Prostate gland (tissue), 2 donors: ENCODE measurements at places on chromosomes 13 and 19. TPM values are rescaled to one million over a fixed set of nuclear protein-coding genes. Genes with fewer than 3 reads are reported as not detected.

ZNF492 gene
- total RNA-seq, result 0.97 TPM

XPO4 gene
- total RNA-seq, result 13.3 TPM

C1QTNF9 gene
- not detected for total RNA-seq

TUBA3C gene
- not detected for total RNA-seq

PSG3 gene
- not detected for total RNA-seq

FRY gene
- total RNA-seq, result 16.4 TPM

KLK12 gene
- 0.73 TPM for total RNA-seq

SELENOW gene
- total RNA-seq, result 565 TPM

PRTN3 gene
- total RNA-seq, result 2.6 TPM

ACOD1 gene
- not detected for total RNA-seq

LILRA2 gene
- 1.6 TPM for total RNA-seq

ASF1B gene
- total RNA-seq, result 19.7 TPM

AKAP11 gene
- total RNA-seq, result 36.1 TPM

ZNF726 gene
- 3.1 TPM for total RNA-seq

SBK2 gene
- not detected for total RNA-seq

ZNF546 gene
- total RNA-seq, result 4.6 TPM

LHFPL6 gene
- 40.0 TPM for total RNA-seq

DNA sequence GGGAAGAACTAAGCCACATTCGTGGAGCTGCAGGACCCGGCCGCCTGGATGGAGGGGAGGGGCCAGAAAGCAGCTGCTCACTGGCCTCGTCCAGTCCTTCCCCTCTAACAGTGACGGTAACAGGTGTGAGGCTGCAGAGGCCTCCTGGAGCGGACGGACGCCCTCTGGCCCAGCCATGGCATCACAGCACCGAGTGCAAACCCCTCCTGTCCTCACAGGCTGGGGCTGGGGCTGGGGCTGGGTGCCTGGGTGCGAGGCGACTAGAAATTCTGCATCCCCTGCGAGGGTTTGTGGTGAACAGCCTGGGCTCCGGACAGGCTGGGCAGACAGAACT lies 3.6 kb downstream of the MICOS13 start:
- no peak for DNase-seq

GRCh38 chr13:23408026-23408425 lies 25.5 kb downstream of the SACS start:
- no peak for DNase-seq

DNA sequence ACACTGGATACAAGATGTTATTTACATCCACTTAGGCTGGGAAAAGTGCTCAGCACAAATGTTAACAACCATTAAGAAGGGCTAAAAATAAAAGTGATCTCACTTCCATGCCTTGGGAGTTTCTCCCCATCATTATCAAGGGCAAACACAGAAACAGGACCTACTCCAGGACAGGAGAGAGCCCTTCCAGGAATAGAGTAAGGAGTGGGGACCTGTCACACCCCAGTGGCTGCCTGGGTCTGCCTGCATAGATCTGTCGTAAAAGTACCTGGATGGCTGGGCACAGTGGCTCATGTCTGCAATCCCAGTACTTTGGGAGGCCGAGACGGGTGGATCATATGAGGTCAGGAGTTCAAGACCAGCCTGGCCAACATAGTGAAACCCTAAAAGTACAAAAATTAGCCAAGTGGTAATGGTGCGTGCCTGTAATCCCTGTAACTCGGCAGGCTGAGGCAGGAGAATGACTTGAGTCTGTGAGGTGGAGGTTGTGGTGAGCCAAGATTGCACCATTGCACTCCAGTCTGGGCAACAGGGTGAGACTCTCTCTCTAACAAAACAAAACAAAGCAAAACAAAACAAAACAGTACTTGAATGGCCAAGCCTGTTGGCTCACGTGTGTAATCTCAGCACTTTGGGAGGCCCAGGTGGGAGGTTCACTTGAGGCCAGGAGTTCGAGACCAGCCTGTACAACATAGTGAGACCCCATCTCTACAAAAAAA lies 5.6 kb downstream of the ATP8A2 start:
- DNase-seq, result no peak

- DNase-seq, result no peak
Measured at GRCh38 chr13:84352946-84353345, 470.7 kb upstream of the SLITRK1 start.

- no peak for DNase-seq
Measured at GRCh38 chr13:106246242-106246641, 289.2 kb downstream of the EFNB2 start.

GRCh38 chr13:78972561-78972960 lies 313.6 kb upstream of the OBI1 start:
- no peak for DNase-seq

GRCh38 chr13:28321756-28322155 lies 173.2 kb downstream of the FLT1 start:
- DNase-seq, result no peak

GRCh38 chr13:112810608-112811007 lies 120.8 kb downstream of the ATP11A start:
- DNase-seq, result no peak

GRCh38 chr13:27432611-27433210 lies 8.3 kb downstream of the GTF3A start:
- DNase-seq, result no peak

DNA sequence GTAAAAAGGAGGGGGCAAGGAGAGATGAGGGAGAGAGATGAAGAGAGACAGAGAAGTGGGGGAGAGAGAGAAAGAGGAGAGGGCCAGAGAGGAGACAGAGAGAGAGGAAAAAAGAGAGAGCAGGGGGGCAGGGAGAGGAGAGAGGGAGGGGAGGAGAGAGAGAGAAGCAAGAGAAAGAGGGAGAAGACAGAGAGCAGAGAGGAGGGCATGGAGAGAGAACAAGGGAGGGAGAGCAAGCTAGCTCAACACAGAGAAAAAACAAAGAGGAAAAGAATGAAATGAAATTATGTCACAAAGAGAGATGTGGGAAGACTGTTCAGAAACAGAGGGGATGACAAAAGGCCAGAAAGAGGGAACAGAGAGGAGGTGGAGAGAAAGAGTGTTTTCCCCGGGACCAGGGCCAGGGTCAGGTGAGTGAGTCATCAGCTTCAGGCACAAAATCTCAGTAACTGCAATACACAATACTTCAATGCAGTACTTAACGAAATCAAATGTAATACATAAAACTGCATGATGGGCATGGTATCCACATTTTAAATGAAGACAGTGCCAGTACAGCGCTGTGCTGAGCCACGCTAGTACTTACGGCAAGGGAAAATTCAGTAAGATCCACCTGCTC lies 4.8 kb downstream of the KLK7 start:
- DNase-seq, result no peak

GRCh38 chr13:28058866-28059613 lies 41.3 kb downstream of the FLT3 start:
- no peak for DNase-seq

- DNase-seq, result no peak
Measured at GRCh38 chr13:37412241-37412921, 186.2 kb downstream of the POSTN start.

GRCh38 chr19:44303320-44303719 lies 1.5 kb downstream of the ZNF235 start:
- no peak for DNase-seq

- DNase-seq, result no peak
Measured at GRCh38 chr19:16586991-16587832, 15.0 kb upstream of the SLC35E1 start.

GRCh38 chr13:113508521-113509254 lies 18.2 kb upstream of the DCUN1D2 start:
- no peak for DNase-seq

DNA sequence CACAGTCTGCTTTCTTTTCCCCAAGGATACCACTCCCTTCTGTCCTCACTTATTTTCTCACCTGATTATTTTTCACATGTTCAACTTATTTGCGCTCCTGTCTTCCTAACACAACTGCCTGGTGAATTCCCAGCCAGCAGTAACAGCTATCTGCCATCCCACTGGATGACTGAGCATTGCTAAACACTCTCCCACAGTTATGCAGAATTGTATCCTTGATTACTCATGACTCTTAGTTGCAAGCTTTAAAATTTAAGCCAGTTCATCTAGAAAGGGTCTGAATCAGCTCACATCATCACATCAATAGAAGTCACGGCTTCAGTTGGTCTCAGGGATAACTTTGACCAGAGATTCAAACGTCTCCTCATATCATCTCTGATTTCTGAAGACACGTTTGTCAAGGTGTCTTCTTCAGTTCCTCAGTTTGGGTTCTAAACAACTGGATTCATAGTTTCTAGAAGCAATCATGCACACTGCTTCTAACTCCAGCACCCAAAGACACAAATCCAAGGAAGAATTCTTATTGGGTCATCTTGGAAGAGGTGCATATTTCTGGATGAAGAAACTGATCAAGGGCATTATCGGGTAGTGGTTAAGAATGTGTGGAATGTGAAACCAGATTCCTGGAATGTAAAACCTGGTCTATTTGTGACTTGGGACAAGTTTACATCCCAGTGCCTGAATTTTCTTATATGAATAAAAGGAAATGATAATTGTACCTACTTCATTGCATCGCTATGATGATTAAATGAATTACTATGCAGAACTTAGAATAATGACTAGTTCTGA lies 13.9 kb upstream of the DACH1 start:
- no peak for DNase-seq

DNA sequence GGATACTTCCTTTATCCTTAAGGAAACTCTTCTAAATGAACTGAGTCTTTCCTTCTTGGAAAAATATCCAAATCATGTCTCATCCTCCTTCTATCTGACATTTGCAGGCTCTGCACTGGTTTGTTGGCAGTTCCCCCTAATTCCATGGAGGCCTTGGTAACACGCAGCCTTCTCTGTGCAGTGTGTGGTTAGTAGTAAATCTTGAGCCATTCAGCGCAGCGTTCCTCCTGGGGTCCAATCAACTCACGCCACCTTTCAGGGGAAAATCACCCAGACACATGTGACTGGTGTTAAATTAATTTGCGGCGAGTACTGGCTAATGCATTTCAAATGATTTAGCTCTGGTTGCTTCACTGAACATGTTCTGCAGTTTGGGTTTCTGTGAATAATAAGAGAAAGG lies 21.0 kb upstream of the CBY2 start:
- DNase-seq, result no peak

- no peak for DNase-seq
Measured at GRCh38 chr13:28333204-28333881, 161.6 kb downstream of the FLT1 start.

- DNase-seq, result no peak
Measured at GRCh38 chr13:113860665-113861432, 3.0 kb downstream of the GAS6 start.

- no peak for DNase-seq
Measured at GRCh38 chr19:27828829-27829228, 1384.1 kb downstream of the UQCRFS1 start.

- DNase-seq, result no peak
Measured at GRCh38 chr19:1004803-1005664, 4.8 kb downstream of the GRIN3B start.

DNA sequence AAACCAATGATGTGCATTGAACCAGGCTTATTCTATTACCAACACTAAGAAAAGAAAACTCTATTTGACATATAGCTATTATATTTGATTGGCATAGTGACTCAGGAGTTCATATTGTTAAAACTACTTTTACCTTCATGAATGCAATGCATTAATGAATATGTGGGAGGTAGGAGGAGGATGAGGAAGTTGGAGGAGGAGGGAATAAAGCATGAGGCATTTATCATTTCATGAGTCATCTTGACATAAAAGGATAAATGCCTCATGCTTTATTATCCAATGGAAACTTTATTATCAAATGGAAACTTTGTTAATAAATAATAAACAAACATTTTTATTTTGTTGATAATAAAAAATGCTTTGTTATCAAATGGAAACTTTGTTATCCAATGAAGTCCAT lies 116.5 kb downstream of the SPRY2 start:
- no peak for DNase-seq

DNA sequence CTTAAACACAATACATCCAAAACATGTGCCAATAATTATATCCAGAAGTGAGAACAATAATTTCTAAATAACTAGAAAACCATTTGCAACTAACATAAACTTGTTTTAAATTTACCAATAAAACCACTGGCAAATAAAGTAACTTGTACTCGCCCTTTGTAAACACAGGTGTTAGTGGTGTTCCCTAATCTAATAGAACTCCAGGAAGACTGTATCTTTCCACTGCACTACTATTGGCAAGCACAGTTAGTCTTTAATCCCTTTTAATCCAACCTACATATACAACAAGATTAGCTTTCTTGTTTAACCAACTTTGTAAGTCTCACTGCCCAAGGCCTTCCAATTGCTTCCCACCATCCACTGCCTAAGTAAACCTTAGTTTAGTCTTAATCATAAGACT lies 79.5 kb downstream of the PCDH9 start:
- no peak for DNase-seq
